ENCODE measurements at places on chromosomes 11 and 22.

DNA sequence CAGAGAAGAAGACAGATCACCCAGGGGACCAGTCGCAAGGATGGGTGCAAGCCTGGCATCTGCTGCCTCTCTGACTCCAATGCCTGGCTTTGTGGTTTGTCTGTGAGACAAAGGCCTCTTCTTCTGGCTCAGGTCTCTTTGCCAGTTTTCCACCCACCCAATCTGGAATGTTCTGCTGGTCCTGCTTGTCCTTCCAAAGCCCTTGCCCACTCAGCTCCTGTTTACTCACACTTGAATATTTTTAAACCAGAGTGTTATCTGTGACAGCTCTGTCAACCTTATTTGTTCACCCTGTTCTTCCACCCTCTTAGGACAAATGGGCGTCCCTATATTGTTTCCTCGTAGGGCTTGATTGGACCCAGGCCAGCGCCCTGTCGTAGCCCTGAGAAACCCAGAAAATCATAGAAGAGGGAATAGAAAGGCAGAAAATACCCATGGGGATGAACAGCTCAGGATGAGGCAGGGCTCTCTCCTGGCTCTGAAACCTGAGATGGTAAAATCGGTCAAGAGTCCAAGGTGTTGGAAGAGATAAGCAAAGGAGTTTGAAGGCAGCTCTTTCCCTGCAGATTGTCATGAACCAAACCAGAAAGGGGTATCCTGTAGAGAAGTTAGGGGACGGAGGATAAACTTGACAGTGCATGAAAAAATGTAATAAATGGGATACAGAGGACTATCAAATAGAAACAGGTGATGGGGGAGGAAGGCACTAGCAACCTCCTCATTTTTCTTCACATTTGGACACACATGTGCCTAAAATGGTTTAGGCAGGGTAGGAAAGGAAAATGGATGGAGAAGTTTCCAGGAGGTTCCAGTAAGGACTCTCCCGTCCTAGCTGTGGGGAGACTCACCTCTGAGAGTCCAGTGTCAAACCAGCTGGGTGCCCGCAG, 651 bp downstream of the CRYAB start:
- no peak for DNase-seq

DNA sequence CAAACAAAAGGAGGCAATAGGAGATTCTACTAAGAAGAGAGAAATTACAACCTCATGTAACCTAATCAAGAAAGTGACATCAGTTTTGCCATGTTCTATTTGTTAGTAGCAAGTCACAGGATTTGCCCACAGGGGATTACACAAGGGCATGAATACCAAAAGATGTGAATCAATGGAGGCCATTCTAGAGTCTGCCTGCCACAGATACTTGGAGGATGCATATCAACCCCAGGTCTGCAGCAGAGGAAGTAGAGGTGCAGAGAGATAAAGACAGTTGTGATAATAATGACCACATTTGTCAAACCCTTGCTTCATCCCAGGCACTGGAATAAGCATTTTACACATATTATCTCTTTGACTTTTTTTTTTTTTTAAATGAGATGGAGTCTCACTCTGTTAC, 2.4 kb upstream of the ASCC2 start:
- DNase-seq: no peak

- DNase-seq: no peak
Observed at GRCh38 chr22:27480487-27480886, 321.1 kb downstream of the MN1 start.

GRCh38 chr11:82981852-82982251, 80.3 kb downstream of the DDIAS start:
- DNase-seq: no peak

DNA sequence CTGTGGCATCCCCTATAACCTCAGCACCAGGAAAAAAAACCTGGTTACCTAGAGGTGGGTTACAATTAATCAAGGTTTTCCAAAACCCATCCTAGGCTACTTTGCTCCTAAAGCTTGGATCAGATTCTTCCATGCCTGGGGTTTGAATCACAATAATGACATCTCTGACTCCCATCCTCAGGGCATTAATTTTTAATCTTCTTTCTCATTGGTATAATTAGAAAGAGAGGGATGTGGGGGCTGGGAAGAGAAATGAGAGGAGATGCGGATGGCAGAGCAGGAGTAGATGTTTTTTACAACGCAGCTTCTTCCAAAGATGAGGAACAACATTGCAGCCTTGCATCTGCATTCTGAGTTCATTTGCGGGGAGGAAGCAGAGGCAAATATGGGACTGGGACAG, 117.2 kb upstream of the E2F8 start:
- no peak for DNase-seq

- no peak for DNase-seq
Observed at GRCh38 chr11:16902781-16903378, 111.3 kb downstream of the PLEKHA7 start.

DNA sequence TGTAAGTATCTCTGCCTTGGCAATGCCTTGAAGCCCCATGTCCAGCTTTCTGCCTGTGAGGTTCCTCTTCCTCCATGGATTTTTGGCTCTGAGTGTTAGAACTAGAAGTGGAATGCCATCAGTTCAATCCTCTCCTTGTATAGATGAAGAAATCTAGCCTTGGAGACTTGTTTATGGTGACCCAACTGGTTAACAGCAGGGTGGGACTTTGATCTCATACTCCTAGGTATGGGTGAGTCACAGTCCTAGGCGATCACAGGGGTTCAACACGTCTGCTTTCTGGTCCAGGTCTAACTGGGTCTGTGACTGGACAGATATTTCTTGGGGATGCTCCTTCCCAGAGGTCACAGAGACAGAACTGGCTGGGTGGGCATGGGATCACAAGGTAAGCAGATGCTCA, 9.2 kb upstream of the MTFP1 start:
- DNase-seq: no peak

DNA sequence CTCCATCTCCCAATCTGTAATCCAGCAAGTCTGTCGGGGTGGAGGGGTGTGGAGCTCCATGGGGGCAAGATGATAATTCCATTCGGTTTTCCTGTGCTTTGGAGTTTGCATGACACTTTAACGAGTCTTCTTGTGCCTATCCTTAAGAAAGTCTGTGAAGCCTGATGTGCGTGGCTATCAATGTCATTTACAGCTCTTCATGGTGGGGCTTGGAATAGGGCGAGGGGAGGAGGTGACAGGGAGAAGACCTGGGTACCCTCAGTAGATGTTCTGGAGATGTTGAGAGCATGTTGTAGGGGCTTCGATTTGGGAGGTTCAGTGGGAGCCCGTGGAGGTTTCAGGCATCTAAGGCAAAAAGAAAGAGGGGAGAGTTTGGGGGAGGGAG, 579 bp upstream of the PHLDB1 start:
- no peak for DNase-seq

GRCh38 chr11:62430425-62430824, 11.6 kb downstream of the SCGB1A1 start:
- no peak for DNase-seq

DNA sequence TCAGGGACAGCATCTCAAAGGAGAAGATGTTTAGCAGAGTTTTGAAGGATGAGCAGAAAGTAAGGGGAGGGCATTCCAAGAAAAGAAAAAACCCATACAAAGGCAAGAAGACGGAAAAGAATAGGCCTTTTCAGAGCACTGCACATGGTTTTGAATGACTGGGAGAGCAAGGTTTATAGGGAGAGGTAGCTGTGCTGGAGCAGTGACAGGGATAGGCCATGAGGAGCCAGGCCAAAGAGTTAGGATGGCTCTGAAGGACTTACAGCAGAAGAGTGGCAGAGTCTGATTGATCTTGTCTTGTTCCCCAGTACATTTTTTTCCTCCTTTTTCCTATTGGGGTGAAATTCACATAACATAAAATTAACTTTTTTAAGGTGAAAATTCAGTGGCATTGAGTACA, 55.8 kb upstream of the PAK1 start:
- no peak for DNase-seq

GRCh38 chr22:49538006-49538405, 289.7 kb downstream of the BRD1 start:
- no peak for DNase-seq

GRCh38 chr11:12529041-12529440, 145.2 kb upstream of the TEAD1 start:
- peak; percentile 78 for DNase-seq

DNA sequence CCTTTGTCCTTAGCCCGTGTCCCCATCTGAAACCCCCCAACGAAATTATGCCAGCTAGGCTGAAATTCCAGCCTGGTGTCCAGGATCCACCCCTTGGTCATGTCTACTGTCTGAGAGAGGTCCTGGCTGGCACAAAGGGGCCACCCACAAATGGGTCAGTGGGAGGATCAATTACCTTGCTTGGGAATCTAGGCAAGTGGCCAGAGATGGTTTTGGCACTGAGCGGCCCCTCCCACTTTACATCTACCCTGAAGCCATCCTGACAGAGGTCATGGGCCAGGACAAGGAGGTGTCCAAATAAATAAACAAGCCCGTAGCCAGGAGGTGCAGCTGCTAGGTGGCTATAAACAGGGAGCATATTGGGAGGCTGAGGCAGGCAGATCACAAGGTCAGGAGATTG, 311.5 kb downstream of the MN1 start:
- no peak for DNase-seq

- no peak for DNase-seq
Observed at GRCh38 chr11:87417951-87418350, 380.2 kb downstream of the TMEM135 start.

- peak; percentile 1 for DNase-seq
Observed at GRCh38 chr11:37450613-37451012, 852.6 kb upstream of the RAG2 start.

DNA sequence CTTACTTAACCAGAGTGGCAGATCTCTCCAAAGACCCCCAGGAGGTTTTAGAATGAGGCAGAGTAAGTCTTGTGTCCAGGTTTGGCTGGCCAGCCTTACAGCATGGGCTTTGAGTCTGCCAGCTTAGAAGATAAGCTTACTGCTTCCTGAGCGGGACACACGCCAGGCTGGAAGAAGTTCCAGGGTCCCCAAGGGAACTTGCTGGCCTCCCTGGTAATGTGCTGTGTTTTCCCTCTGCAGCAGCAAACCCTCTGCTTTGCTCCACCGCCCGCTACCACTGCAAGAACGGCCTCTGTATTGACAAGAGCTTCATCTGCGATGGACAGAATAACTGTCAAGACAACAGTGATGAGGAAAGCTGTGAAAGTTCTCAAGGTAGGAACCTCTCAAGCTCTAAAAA, 154.2 kb downstream of the LDLRAD3 start:
- no peak for DNase-seq

- DNase-seq: no peak
Observed at GRCh38 chr22:43830931-43831560, 18.9 kb upstream of the EFCAB6 start.

GRCh38 chr11:33861386-33861785, 30.5 kb downstream of the LMO2 start:
- no peak for DNase-seq

- no peak for DNase-seq
Observed at GRCh38 chr11:133999355-133999754, 42.6 kb upstream of the IGSF9B start.

- DNase-seq: peak; percentile 93
Observed at GRCh38 chr11:727859-728748, 19.2 kb upstream of the TALDO1 start.

DNA sequence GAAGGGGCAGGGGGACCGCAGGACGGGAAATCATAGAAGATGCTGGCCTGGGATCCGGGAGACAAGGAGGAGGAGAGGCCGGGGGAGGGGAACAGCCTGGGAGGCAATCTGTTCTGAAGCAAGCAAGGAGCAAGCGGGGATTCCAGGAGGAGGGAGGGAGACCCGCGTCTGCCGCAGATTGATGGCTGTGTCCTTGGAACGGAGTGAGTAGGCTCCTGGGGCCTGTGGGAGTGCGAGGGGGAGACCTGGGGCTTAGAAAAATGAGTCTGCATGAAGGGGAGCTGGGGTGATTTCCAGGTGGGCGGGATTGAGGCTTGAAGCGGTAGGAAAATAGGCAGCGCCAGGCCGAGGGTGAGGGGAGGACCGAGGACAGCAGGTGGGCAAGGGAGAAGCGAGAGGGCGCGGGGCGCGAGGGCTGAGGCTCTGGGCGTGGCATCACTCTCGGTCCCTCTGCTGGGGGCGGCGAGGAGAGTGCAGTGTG, 1.6 kb upstream of the LRRC55 start:
- DNase-seq: no peak

DNA sequence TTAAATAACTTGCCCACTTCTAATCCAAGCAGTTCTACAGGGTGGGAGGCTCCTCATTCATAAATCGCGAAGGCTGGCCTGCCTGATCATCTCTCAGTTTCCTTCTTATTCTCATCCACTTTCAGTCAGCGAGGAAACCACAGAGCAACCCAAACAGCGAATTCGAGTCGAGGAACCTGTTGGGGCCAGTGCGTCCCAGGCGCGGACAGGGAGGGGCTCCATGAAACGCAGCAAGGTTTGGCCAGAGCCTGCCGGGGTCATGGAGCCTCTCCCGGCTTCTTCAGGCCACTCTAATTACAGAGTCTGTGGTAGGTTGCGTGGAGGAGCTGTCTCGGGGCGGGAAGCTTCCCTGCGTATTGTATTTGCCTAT, 741 bp upstream of the NAV2 start:
- DNase-seq: no peak

- no peak for DNase-seq
Observed at GRCh38 chr11:75264971-75265370, 24.4 kb downstream of the TPBGL start.

DNA sequence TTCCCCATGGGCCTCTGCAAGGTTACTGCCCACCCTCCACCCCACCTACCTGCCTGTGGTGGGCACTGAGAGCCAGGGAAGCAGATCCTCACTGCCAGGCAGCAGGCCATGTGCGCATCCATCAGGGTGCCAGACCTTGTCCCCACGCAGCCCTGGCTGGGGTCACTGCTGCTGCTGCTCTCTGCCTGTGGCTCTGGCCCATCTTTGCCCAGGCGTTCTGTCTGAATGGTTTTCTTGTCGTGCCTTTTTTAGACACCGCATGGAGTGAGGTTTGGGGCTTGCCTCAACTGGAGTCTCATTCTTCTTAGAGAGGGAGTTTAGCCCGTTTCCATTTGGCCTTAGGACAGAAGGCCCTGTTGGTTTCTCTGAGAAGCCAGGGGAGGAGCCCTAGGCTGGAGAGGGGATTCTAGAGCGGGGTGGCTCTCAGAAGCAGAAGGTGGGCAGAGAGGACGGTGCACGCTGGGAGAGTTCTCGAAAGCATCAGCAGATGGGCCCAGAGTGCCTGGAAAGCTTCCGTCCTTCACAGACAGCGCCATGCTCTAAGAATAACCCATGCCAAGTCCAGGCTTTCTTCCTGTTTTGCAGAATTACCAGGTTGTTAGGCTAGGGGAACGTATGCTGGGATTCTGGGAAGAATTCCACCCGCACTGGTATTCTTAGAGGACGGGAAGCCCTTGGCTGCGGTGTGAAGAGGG, 8.1 kb downstream of the TANGO2 start:
- no peak for DNase-seq

- no peak for DNase-seq
Observed at GRCh38 chr22:42611051-42611450, 3.6 kb downstream of the POLDIP3 start.

DNA sequence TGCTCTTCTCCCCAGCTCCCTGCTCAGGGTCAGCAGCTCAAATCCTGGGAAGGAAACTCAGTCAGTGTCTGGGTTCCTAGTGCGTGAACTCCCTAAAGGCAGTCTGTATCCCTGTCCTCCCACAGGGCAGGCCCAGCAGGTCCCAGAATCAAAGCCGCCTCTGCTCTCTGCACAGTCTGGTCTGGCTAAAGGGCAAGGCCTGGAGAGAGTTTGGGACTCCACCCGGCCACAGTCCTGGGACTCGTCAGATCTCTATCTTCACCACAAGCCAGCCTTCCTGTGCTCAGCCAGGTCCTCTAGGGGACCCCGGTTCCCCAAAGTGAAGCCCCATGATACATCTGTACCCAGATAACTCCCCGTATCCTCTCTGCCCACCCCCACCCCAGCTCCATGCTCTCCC, 56.2 kb upstream of the CSNK2A3 start:
- DNase-seq: no peak
